Colonic mucosa (tissue), 4 donors: ENCODE measurements at places on chromosomes 5 and 9. TPM values are rescaled to one million over a fixed set of nuclear protein-coding genes. Genes with fewer than 3 reads are reported as not detected.

The ISL1 gene
- total RNA-seq: 1.6 TPM

The C6 gene
- 1.1 TPM for total RNA-seq

The AHRR gene
- 1.9 TPM for total RNA-seq

The TSSK1B gene
- not detected for total RNA-seq

The PTGES2 gene
- 93.7 TPM for total RNA-seq

The RELL2 gene
- total RNA-seq: 6.7 TPM

The TCF7 gene
- 9.4 TPM for total RNA-seq

The ANXA6 gene
- total RNA-seq: 21.2 TPM

The ARID3C gene
- total RNA-seq: not detected

GRCh38 chr5:139186261-139186660, 11.9 kb downstream of the SIL1 start:
- DNase-seq: no peak
- H3K4me3 ChIP-seq: no peak overlapping the region
- no peaks in the 10 kb centered on the region for H3K27me3 ChIP-seq

GRCh38 chr5:172902497-172903472, 56.4 kb upstream of the RPL26L1 start:
- peaks cover 19% of the 10 kb centered on the region for H3K4me1 ChIP-seq
- no peaks in the 10 kb centered on the region for H3K27me3 ChIP-seq
- H3K4me3 ChIP-seq: no peak overlapping the region
- H3K27ac ChIP-seq: peak overlapping the region; percentile 95

DNA sequence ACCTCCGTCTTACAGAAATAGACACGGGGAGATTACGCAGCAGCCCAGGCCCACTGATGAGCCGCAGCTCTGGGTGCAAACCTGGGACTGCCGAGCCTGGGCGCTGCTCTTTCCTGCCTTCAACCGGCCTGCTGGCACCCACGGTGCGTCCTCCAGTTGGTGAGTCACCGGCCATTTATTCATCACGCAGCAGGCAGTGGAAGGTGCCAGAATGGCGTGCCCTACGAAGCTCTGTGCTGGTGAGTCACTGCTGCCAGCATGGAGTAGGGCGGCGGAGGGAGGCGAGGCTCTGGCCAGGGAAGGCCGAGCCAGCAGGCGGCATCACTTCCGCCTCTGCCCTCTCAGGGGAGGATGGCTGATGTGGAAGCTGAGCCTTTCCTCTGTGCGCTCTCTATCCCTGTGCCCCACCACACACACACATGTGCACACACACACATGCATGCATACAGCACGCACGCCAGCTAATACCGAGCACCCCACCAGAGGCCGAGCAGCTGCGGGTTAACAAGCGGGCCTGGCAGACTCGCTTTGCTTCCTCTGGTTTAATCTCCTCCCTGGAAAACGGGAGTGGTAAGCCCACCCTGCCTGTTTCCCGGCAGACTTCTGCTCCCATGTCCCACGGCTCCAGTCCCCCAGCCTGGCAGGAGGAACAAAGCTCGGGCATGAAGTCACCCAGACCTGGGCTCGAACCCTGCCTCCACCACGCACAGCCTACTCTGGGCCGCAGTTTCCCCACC, 39.2 kb downstream of the OLFM1 start:
- no peak overlapping the region for H3K27ac ChIP-seq
- no peaks in the 10 kb centered on the region for H3K27me3 ChIP-seq
- DNase-seq: no peak
- H3K36me3 ChIP-seq: no peaks in the 10 kb centered on the region

GRCh38 chr9:86983249-86983619, 35.9 kb upstream of the GAS1 start:
- no peaks in the 10 kb centered on the region for H3K4me1 ChIP-seq
- no peaks in the 10 kb centered on the region for H3K27me3 ChIP-seq
- H3K27ac ChIP-seq: no peak overlapping the region

- DNase-seq: no peak
- H3K4me3 ChIP-seq: no peak overlapping the region
- no peak overlapping the region for H3K27ac ChIP-seq
- no peaks in the 10 kb centered on the region for H3K4me1 ChIP-seq
These were observed 50.3 kb downstream of the MEGF9 start for GRCh38 chr9:120663950-120664349.

DNA sequence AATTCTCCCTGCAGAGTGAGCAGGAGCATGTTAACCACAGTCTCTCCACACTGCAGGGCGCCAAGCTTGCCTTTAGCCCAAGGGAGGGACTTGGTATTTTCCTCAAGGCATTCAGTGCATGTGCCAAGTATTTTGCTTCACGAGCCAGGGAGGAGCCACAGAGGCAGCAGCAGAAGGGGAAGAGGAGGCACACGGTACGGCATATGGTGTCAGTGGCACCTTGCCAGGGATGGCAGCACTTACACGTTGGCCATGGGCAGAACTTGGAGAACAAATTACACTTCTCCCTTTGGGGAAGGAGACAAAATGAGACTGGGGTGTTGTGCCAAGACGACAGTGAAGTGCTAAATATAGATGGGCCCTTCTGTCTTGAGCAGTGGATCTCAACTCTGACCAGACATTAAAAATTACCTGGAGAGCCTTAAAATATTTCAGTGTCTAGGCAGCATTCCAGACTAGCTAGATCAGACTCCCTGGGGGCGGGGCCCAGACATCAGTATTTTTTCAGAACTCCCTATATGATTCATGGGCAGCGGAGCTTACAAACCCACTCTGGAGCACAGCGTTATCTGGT, 155.8 kb downstream of the DRD1 start:
- H3K36me3 ChIP-seq: no peaks in the 10 kb centered on the region
- no peak overlapping the region for H3K4me3 ChIP-seq
- H3K27me3 ChIP-seq: no peaks in the 10 kb centered on the region
- no peaks in the 10 kb centered on the region for H3K4me1 ChIP-seq
- H3K27ac ChIP-seq: no peak overlapping the region
- DNase-seq: no peak

- H3K27ac ChIP-seq: no peak overlapping the region
- no peak overlapping the region for H3K4me3 ChIP-seq
- DNase-seq: no peak
- no peaks in the 10 kb centered on the region for H3K36me3 ChIP-seq
- H3K27me3 ChIP-seq: no peaks in the 10 kb centered on the region
- H3K4me1 ChIP-seq: no peaks in the 10 kb centered on the region
These were observed 104.2 kb upstream of the RAI14 start for GRCh38 chr5:34551911-34552433.

DNA sequence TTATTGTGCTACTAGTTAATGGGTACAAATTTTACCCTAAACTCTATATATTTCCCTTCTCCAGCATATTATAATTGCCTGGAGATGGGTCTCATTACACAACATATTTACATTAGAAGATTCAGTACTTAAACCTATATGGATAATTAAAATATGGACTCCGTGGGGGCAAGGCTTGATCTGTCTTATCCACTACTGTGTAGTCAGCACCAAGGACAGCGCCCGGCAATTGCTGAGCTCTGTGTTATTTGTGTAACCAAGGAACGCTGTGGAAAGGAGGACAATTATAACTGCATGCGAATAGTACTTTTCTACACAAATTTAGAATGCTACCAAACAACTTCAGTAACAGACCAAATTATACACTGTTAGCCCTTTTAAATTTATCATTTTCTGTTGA, 77.7 kb downstream of the DNAH5 start:
- H3K27ac ChIP-seq: no peak overlapping the region
- no peaks in the 10 kb centered on the region for H3K36me3 ChIP-seq
- no peaks in the 10 kb centered on the region for H3K4me1 ChIP-seq
- H3K27me3 ChIP-seq: no peaks in the 10 kb centered on the region
- no peak for DNase-seq

GRCh38 chr5:149799119-149799623, 69.1 kb downstream of the PPARGC1B start:
- H3K4me3 ChIP-seq: no peak overlapping the region
- H3K27me3 ChIP-seq: no peaks in the 10 kb centered on the region
- H3K4me1 ChIP-seq: peaks cover 13% of the 10 kb centered on the region

DNA sequence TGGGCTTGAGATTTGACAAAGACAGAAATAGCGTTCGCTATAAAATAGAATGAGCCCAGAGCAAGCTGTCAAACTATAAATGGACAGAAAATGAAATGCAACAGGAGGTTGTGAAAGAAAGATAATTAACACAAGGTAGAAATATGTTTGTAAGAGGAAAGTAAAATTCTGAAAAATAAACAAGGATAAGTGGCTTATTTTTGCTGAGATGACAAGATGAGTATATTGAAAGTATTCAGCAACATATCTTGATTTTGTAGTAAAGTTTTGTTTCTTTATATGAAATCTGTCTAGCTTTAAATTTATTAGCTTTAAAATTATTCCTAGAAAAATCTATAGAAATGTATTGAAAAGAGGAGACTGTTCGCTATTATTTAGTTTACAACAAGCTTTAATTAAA, 111.9 kb upstream of the RPS23 start:
- no peaks in the 10 kb centered on the region for H3K27me3 ChIP-seq
- no peaks in the 10 kb centered on the region for H3K36me3 ChIP-seq
- DNase-seq: no peak
- H3K4me3 ChIP-seq: no peak overlapping the region
- H3K27ac ChIP-seq: no peak overlapping the region
